ENCODE measurements at places on chromosomes 11 and 22. TPM values are rescaled to one million over a fixed set of nuclear protein-coding genes. Genes with fewer than 3 reads are reported as not detected.

DCHS1 gene
- 0.21 TPM for total RNA-seq

ACRV1 gene
- not detected for total RNA-seq

SCGB2A2 gene
- not detected for total RNA-seq

APOC3 gene
- not detected for total RNA-seq

EMID1 gene
- 0.21 TPM for total RNA-seq

NOX4 gene
- total RNA-seq, result 0.43 TPM

MS4A6E gene
- not detected for total RNA-seq

GDPD4 gene
- not detected for total RNA-seq

RHOD gene
- 199 TPM for total RNA-seq

MS4A15 gene
- not detected for total RNA-seq

MYO18B gene
- under 0.01 TPM for total RNA-seq

POU2AF1 gene
- 0.21 TPM for total RNA-seq

SCT gene
- total RNA-seq, result not detected
